ENCODE measurements at places on chromosomes 5 and 9. TPM values are rescaled to one million over a fixed set of nuclear protein-coding genes. Genes with fewer than 3 reads are reported as not detected.

The C9orf43 gene
- 0.48 TPM for total RNA-seq

The ZDHHC21 gene
- total RNA-seq, result 14.2 TPM

The TLX3 gene
- not detected for total RNA-seq

The CARD19 gene
- total RNA-seq, result 52.6 TPM

GRCh38 chr9:96581786-96582185 lies 37.9 kb downstream of the CDC14B start:
- DNase-seq, result no peak

- no peak for DNase-seq
Observed at GRCh38 chr5:144142139-144142823, 28.2 kb downstream of the YIPF5 start.

DNA sequence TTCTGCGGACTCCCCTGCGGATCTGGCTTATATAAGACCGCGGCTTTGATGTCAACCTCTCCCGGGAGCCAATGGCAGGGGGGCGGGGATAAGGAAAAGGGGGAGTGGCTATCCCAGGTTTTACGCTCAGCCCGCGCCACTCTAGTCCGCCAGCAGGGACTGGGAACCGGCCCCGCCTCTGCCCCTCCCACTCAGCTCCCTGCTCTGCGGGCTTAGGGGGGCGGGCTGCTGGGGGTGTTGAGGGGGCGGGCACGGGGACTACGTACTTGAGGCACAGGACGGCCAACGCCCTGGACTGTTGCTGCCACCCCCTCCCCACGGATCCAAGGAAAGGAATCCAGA lies at the start of gene HAND1:
Gene HAND1, minus strand, starts transcription at position 4 of the 342 bp plus-strand sequence. CDS start 219 bp downstream, outside the sequence.
- DNase-seq, result no peak

DNA sequence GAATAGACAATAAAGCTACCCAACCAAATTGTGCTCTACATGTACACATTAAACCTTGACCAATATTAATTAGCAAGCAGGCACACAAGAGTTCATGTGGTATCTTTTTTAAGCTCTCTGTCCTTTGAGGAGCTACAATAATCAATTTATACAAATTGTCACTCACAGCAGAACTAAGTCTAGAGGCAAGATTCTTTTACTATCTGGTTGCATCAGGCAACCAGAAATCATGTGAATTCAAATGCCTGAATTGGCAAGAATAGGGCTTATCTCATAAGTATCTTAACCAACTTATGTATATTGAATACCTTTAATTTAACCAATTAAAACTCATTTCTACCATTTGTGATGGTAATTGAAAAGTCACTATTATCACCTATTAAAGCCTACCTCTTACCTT lies 145.5 kb upstream of the HAPLN1 start:
- DNase-seq, result no peak

DNA sequence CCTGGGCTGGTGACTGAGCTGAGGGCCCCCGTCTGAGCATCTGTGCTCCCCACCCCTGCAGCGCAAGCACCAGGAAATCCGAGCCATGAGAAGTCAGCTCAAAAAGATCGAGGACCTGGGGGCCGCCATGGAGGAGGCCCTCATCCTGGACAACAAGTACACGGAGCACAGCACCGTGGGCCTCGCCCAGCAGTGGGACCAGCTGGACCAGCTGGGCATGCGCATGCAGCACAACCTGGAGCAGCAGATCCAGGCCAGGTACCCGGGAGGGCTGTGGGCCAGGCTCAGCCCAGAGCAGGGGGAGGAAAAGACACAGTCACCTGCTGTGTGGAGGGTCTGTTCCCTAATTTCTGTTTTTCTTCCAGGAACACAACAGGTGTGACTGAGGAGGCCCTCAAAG lies 24.6 kb downstream of the DYNC2I2 start:
- no peak for DNase-seq

DNA sequence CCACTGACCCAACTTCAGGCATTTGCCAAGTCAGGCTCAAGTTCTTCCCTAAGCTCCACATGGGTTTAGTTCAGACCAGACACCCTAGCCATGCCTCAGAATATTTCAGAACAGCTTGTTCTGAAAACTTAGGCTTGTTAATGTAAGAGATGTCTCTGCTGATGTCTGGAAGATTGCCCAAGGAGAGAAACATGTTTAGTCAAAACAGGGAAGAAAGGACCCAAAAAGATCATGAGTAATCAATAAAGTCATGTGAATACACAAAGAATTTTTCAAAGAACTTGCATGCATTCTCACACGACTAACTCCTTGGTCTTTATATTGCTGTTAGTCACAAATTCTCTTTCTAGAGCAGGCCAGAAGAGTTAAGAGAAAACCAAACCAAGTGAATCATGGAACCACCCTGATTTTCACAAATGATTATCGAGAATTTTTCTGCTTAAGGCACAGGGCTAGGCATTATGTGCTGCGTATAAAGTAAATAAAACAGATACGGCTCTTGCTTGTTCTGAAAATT lies 158.1 kb upstream of the HMHB1 start:
- no peak for DNase-seq

GRCh38 chr9:34589636-34590380 lies at the start of gene CNTFR:
Gene CNTFR, minus strand, starts transcription at chr9:34589724. Its CDS starts 20,743 bp downstream, at chr9:34568981.
- DNase-seq, result no peak

DNA sequence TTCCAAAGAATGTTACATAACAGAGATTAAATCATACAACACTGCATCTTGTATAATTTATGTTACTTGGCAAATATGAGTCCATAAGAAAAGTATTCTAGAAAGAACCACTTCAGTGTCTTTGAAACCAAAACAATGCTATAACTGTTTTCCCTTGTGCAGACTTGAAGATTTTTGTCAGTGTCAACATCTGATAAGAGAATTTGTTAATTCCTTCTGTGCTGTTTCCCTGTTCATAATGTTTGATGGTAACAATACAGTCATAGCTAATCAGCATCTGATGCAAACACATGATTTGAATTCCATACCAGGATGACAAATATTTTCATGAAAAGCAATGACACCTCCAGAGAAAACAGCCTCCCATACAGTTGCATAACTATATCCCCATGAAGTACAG lies 306.8 kb downstream of the SEMA5A start:
- DNase-seq, result no peak

DNA sequence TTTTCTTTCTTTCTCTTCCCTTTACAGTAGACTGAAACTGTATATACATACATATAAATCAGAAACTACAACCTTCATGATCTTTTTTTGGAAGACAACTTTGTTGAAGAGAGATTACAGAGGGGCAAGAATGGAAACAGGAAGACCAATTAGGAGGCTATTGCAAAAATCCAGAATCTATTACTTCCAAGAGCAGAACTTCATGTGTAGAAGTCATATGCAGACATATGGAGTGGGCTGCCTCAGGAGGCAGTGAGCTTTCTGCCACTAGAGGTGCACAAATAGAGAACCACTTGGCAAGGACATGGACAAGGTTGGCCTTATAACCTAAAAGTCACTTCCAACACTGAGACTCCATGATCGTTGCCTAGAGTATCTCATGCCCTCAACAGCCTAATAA lies 157.8 kb upstream of the NR4A3 start:
- no peak for DNase-seq

DNA sequence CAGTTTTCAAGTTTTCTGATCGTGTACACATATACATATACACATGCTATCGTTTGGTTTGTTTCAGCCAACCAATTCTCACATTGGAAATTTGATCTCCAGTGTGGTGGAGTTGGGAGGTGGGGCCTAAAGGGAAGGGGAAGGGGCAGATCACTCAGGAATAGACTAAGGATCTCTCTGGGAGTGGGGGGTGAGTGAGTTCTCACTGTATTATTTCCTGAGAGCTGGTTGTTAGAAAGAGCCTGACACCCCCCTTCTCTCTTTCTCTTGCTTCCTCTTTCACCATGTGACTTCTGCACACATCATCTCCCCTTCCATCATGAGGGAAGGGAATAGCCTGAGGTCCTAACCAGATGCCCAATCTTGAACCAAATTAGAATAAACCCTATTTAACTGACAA lies 551.7 kb downstream of the MAT2B start:
- no peak for DNase-seq
